ENCODE measurements at places on chromosomes 16 and 17. TPM values are rescaled to one million over a fixed set of nuclear protein-coding genes. Genes with fewer than 3 reads are reported as not detected.

The CCL8 gene
- total RNA-seq: not detected

The SULT1A4 gene
- 3.6 TPM for total RNA-seq

The MARVELD3 gene
- total RNA-seq: not detected

The SDR42E2 gene
- total RNA-seq: not detected

The HOXB3 gene
- 5.8 TPM for total RNA-seq

The CHAD gene
- not detected for total RNA-seq

The HCRT gene
- not detected for total RNA-seq

The RND2 gene
- total RNA-seq: under 0.01 TPM

The CASKIN1 gene
- total RNA-seq: 0.32 TPM

The COASY gene
- total RNA-seq: 9.7 TPM

The NKD1 gene
- total RNA-seq: under 0.01 TPM

The TMEM231 gene
- 19.2 TPM for total RNA-seq

The THOC6 gene
- 36.8 TPM for total RNA-seq

The MT4 gene
- not detected for total RNA-seq

The DOC2A gene
- total RNA-seq: 0.76 TPM

The SPHK1 gene
- total RNA-seq: 30.5 TPM

The ADAD2 gene
- not detected for total RNA-seq

The SLC16A6 gene
- total RNA-seq: 0.91 TPM

The MAPK8IP3 gene
- total RNA-seq: 23.4 TPM

The UBALD1 gene
- total RNA-seq: 9.4 TPM

The ZSCAN10 gene
- total RNA-seq: not detected

The MPV17L gene
- total RNA-seq: 0.32 TPM

The GP1BA gene
- not detected for total RNA-seq

The MYH13 gene
- total RNA-seq: not detected

The C17orf67 gene
- 1.3 TPM for total RNA-seq

The CACNA1H gene
- total RNA-seq: under 0.01 TPM

The SOCS7 gene
- 7.6 TPM for total RNA-seq

The RNF227 gene
- total RNA-seq: 0.65 TPM

The PDILT gene
- total RNA-seq: not detected

The TP53TG3C gene
- total RNA-seq: not detected

The PRSS21 gene
- total RNA-seq: not detected

The SPATA32 gene
- not detected for total RNA-seq

The MEAK7 gene
- 11.4 TPM for total RNA-seq

The SP6 gene
- 0.65 TPM for total RNA-seq

The SGCA gene
- total RNA-seq: not detected

The CAPNS2 gene
- total RNA-seq: 0.97 TPM
